ENCODE measurements at places on chromosomes 7 and 10.

DNA sequence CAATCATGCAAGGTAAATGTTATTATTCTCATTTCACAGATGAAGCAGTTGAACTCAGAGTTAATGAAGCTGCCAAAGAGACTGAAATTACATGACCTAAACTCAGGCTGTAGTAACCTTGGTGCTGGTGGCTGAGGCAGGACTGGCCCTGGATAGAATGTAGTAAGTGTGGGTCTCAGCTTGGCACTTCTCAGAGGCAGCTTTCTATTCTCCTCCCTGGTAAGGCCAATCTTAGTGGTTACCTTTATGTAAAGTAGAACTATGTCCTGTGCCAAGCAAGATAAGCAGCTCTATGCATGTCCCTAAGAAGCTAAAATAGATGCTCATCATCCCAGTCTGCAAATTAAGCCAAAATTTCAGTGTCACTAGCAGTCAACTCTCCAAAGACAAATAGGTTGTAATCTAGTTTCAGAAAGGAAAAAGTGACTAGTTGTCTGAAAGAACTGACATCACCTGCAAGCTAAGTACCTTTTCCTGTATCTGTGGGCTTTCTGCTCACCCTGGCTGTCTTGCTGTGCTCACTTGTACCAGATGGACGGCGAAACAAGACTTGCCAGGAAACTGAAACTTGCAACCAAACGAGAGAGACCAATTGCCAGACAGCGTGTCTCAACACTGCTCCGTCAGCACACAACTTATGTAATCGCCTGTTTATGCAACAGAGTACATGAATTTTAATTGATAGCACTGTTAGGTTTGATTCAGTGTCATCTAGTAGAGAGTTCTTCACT lies 43.7 kb downstream of the CH25H start:
- peak; percentile 43 for DNase-seq

- DNase-seq = peak; percentile 71
Observed at GRCh38 chr10:122850705-122851640, 5.3 kb upstream of the CUZD1 start.

DNA sequence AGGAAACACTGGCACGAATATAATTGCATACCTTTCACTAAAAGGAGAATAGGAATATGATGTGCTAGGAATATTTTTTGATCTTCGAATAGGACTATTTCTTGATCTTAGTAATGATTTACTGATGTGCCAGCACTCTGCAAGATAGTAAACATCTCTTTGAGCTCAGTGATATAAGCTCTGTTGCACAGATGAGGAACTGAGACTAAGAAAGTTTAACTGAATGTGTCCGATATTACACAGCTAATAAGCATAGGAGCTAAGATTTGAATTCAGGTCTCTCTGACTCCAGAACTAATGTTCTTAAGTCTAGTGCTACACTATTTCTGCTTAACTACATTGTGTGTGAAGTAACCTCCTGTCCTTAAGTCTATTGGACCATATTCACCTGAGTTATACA lies 98.4 kb upstream of the PTPRZ1 start:
- DNase-seq = no peak

DNA sequence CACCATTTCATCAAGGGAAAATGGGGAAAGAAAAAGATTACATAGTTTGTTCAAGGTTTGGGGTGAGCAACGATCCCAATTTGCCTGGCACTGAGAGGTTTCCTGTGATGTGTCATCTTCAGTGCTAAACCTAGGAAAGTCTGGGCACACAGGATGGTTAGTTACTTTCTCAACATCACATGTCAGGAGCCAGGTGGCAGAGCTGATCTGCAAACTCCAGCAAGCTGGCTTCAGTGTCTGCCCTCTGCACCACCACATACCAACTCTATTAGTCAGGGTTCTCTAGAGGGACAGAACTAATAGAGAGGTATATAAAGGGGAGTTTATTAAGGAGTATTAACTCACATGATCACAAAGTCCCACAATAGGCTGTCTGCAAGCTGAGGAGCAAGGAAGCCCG lies 11.3 kb downstream of the ADAM12 start:
- DNase-seq = peak; percentile 71

- DNase-seq = no peak
Observed at GRCh38 chr10:133047526-133048123, 40.1 kb upstream of the ADGRA1 start.

DNA sequence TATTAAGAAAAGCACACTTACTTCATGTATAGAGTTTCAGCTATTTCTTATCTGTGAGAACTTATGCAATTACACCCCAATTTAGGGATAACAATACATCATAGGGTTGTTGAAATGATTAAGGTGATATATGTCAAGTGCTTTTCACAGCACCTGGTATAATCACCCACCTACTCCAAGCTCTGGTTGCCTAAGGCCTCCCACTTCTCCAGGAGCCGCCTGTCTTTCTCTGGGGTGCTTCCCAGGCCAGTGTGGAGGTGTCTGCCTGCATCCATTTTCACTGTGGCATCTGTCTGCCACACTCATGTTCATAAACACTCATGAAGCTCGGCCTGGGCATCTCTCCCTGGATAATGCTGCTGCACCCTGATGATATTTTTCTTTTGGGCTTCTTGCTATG lies 250.3 kb downstream of the STK31 start:
- no peak for DNase-seq

GRCh38 chr7:6159524-6160031 lies 112.8 kb downstream of the CYTH3 start:
- no peak for DNase-seq

GRCh38 chr7:101815826-101816594 lies 1.4 kb upstream of the CUX1 start:
- DNase-seq = peak; percentile 79

- no peak for DNase-seq
Observed at GRCh38 chr7:70569335-70569819, 562.6 kb upstream of the GALNT17 start.
